Bronchial epithelial cell (primary cell): ENCODE measurements at places on chromosomes 12 and 14.

DNA sequence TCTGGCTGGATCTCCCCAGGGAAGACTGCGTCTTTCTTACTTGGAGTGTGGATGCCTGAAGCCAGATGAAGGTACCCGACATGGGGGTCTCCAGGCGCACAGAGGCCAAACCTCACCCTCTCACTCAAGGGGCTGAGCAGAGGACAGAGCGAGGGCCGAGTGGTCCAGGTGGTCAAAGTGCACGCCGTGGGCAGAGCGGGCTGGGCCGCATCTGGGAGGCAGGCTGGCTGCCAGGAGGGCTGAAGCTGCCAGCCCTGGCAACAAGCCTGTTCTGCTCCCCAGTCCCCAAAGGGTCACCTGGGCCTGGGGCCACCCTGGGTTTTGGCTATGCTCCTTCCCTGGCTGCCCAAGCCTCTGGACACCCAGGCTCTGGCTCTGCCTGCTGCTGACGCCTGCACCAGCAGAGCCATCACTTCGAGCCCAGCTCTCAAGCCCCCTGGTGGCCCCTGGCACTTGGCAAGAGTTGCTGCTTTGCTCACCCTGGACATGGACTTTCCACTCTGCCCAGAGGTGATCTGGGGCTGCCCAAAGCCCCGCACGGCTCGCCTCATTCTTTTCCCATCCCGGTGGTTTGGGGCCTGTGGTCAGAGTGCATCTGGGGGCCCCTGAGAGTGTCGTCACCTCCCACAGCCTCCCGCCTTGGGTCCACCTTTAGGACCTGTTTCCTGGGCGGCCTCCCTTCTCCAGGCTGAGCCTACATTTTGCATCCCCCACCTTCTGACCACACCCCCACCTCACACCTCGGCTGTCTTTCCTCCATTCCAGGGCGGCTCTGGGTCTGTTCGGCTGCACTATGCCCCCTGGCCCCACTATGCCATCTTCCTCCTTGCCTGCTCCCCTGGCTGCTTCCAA, 2.8 kb downstream of the ADSS1 start:
- no peak for DNase-seq

- DNase-seq, result no peak
Measured at GRCh38 chr14:83734431-83734830, 1795.5 kb upstream of the FLRT2 start.

- DNase-seq, result peak; percentile 6
Measured at GRCh38 chr12:94140556-94140955, 7.8 kb upstream of the PLXNC1 start.

DNA sequence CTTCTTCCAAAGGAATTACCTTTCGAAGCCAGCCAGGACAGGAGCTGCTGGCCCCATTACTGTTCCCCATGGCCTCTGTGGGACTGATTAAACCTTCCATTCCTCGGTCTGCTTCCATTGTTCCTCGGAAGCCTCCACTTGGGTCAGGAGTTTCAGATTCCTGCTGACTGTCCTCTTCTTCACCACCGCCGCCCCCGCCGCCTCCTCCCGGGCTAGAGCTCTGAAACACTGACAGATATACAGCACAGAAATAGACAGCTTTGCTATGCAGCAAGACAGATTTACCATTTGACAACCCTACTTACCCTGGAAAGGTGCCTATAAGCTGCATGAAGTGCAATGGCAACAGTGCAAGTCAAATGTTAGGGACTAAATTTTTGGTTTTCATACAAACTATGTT, 21.8 kb downstream of the ZC2HC1C start:
- DNase-seq, result no peak

DNA sequence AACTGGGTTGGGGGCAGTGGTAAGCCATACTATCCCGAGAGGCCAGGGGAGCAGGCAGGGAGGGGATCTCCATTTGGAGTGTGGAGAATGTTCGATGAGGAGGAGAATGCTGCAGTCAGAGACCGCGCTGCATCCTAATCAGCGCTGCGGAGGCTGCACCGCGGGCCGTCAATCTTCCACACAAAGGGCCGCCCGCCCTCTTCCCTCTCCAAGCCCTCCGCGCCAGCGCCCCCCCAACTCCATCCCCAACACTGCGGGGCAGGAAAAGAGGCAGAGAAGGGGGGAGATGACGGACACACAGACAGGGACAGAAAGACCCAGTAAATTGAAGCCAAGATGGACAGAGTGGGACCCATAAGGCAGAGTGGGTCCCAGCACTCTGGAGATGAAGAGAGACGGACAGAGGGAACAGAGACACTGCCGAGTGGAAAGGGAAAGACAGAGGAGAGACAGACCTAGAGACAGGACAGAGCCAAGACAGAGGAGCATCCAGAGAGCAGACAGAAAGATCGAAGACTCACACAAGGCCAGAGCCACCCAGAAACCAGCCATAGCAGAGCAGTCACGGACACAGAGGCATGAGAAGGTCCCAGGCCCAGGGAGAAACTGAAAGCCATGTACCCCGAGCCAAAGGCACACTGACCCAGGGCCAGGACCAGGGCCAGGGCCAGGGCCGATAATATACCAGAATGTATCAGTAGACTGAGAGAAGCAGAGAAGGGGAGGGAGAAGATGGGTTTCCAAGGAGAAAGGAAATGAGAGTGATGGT, 3.5 kb downstream of the CISTR start:
- DNase-seq, result no peak

DNA sequence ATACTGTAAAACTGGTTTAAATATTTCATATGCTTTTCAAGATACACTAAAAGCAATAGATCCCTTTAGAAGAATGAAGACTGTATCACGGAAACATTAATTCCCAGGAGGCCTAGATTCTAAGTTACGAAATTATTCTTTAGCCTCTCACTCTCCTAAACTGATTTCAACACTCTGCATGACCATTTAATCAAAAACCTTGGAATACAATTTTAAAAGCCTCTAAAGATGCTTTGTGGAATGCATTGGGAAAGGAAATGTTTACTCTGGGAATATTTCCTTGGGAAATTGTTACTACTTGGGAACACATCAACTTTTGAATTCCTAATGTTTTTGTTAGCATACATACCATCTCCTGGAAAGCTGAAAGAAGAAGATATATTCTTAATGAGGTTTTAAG, 255.7 kb upstream of the FAR2 start:
- DNase-seq, result no peak

DNA sequence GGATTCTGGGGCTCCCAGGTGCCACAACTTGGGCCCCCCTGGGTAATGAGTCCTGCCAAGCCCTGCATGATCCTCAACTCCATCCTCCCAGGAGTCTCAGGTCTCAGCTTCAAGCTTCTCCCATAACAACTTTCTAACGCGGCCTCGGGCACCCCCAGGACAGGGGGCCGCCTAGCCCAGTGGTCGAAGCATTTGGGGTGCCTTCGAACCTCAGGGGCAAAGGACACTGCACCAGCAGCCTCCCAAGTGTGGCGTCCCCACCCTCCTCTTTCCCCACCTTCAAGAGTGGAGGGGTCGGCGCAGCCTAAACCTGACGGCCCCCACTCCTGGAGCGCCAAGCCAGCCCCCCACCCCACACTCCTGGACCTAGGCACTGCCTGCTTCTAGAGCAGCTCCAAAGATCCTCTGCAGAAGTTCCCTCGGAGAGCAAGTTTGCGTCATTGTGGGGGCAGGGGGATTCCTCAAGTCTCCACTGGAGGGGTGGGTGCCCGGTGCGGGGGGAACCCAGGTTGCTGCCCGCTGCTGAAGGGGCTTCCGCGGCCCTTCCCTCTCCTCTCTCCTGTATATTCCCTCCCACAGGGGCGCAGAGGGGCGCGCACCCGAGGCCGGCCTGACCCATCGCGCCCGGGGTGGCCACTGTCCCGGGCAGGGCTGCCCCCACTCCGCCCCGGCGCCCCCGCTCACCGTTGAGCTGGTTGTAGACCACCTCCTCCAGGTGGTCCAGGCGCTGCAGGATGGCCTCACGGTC, 933 bp downstream of the GALNT9 start:
- DNase-seq, result no peak

- DNase-seq, result no peak
Measured at GRCh38 chr12:6819106-6820030, 2.3 kb upstream of the GPR162 start.

- DNase-seq, result peak; percentile 23
Measured at GRCh38 chr12:70045036-70045435, 198.2 kb upstream of the CNOT2 start.

GRCh38 chr14:99359906-99360305, 87.9 kb upstream of the BCL11B start:
- DNase-seq, result no peak

DNA sequence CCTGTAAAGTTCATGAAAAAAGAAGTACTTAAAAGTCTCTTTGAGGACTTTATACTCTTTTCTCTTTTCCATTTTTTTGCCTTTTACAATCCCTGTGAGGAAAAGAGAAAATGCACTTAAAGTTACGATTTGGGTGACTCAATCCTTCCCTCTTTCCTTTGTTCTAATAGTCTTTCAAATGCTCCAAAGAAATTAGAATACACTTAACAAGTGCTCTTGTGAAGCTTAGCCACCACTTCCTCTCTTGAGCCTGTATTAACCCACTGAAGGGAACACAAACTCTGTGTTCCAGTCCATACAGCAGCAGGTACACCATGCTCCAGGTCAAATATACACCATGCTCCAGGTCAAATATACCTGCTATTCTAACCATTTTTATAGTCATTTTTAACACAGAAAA, 581.1 kb upstream of the MGAT4C start:
- DNase-seq, result no peak

DNA sequence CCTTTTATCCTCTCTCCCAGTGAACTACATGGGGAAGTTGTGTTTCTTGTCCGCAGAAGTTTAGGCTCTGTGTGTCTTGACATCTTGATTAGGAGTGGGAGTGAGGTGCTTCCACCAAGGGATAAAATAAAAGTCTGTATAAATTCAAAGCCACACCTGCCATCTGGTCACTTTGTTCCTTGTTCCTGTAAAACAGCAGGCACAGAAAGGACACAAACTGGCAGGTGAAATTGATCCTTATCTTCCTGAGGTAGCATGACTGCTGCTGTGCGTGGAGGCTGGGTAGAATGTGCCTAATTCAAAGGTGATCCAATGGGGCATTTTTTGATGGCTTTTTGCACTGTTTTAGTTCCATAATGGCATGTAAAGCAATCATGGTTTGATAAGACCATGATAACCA, 104.3 kb upstream of the KITLG start:
- DNase-seq, result no peak

DNA sequence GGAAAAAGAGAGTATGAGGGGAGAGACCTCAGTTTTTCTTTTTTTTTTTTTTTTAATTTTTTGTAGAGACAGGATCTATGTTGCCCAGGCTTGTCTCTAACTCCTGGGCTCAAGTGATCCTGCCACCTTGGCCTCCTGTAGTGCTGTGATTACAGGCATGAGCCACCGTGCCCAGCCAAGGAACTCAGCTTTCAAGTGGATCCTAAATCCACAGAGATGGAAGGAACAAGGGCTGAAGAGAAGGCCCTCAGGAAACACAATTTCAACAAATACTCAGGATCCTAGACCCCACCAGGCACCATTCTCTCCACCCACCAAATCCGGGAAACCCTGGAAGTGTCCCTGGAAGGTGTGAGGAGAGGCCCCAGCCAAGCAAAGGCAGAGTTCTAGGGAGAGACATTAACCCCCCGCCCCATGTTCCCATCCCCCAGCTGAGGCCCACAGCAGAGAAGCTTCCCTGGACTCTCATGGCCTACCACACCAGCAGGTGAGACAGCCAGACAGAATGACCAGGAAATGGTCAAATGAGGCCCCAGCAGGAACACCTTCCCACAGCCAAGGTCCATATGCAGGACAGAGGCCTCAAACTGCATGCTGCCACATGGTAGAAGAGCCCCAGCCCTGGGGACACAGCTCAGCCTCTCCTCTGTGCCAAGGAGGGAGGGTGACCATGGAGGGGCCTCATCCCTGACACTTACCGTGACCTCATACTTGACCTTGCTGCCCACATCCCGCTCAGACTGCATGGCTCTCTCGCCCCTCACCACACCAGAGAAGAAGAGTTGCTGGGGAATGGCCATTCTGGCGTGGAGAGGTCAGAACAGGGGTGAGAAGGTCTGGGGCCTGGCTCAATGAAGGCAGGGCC, 14.1 kb downstream of the ITGA7 start:
- no peak for DNase-seq

- DNase-seq, result no peak
Measured at GRCh38 chr12:52551216-52551865, 1.6 kb downstream of the KRT71 start.

GRCh38 chr12:21751517-21751916, 23.0 kb downstream of the KCNJ8 start:
- DNase-seq, result no peak

GRCh38 chr12:617304-617915, 45.8 kb downstream of the NINJ2 start:
- no peak for DNase-seq

DNA sequence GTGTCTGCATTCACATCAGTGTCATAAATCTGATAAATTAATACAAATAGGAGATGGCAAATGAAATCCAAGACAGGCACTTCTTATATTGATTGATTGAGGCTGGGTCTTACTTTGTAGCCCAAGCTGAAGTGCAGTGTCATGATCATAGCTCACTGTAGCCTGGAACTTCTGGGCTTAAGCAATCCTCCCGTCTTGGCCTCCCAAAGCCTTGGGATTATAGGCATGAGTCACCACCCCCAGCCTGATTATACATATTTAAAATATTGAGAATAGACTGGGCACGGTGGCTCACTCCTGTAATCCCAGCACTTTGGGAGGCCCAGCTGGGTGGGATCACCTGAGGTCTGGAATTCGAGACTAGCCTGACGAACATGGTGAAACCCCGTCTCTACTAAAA, 51.3 kb downstream of the MARK3 start:
- no peak for DNase-seq

GRCh38 chr14:90345239-90345557, 13.5 kb upstream of the NRDE2 start:
- peak; percentile 98 for DNase-seq

- DNase-seq, result peak; percentile 81
Measured at GRCh38 chr14:54211551-54212308, 185.1 kb upstream of the CDKN3 start.

DNA sequence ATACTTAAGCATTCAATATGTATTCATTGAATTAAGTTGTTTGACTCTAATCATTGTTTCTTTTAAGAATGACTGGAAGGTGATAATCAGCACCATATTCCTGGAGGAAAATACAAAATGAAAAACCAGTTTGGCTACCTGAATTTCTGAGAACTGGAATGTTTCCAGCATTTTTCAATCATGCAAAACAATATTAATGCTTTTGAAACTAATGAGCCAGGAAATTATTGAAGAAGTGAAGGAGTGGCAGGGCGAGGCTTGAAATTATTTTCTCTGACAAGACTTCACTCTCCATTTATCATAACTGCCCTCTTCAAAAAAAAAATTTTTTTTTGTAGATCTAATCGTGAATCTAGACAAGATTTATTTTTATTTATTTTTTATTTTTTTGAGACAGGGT, 19.0 kb downstream of the TMEM19 start:
- peak; percentile 27 for DNase-seq

DNA sequence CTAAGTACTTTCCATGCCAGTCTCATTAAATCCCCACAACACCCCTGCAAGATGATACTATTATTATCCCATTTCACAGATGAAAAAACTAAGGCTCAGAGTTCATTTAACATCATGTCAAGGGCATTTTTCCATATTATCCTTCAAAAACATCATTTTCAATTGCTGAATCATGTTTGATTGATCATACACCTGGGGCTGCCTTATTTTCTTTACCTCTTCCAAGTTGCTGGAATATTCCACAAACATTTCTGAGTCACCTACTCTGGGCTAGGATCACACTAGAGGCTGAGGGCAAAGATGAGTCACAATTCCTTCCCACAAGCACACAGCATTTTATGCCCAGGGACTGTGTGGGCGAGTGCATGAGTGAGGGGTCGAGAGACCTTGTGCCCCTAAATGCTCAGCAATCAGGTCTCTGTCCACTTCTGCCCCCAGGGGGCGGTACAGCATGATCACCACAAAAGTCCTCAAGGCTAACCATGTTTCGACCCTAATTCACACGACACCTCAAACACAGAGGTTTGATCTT, 14.1 kb upstream of the TMEM119 start:
- peak; percentile 95 for DNase-seq
